ENCODE measurements at places on chromosomes 5 and 9. TPM values are rescaled to one million over a fixed set of nuclear protein-coding genes. Genes with fewer than 3 reads are reported as not detected.
A peak's percentile ranks its signal among the peaks of the same experiment; 100 is the strongest.

Gene PTGER4
- total RNA-seq = 18.4 TPM

DNA sequence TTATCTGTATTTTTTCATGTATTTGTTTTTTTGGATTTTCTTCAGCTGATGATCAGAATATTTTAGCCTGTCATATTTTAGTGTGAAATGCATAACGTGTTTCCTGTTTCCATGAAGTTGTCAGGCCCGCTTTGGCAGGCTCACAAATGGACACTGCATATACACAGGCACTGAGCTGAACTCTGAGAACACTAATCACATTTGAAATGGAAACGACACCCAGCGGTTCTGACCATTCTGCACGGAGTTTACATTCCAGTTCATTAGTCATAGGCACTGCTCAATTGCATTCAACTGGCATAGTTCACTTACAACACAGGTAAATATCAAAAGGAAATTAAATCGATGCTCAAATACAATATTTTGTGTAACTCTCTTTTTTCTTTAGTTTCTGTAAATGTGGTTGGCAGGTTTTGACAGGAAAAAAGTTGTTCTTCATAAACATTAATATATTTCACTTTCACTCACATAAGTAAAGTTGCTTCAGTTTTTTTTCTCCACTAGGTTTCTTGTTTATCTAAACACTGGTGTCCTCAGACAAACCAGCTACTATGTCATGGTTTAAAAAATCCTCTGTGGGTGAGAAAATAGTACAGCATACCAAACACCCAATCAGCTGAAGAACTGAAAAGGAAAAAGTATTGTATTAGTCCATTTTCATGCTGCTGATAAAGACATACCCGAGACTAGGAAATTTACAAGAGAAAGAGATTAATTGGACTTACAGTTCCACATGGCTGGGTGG, 559.0 kb upstream of the DAP start:
- H3K4me3 ChIP-seq = no peak overlapping the region
- DNase-seq = no peak
- no peaks in the 10 kb centered on the region for H3K36me3 ChIP-seq
- peaks cover 16% of the 10 kb centered on the region for H3K4me1 ChIP-seq

- no peak overlapping the region for H3K27ac ChIP-seq
- H3K36me3 ChIP-seq = no peaks in the 10 kb centered on the region
- peak; percentile 42 for DNase-seq
- H3K4me1 ChIP-seq = no peaks in the 10 kb centered on the region
Measured at GRCh38 chr9:120336021-120336752, 243.8 kb downstream of the CDK5RAP2 start.

Gene PCDHB5
- total RNA-seq = 4.7 TPM

Measured in stomach (tissue), 19 donors.